ENCODE measurements at places on chromosomes 11 and 22.

DNA sequence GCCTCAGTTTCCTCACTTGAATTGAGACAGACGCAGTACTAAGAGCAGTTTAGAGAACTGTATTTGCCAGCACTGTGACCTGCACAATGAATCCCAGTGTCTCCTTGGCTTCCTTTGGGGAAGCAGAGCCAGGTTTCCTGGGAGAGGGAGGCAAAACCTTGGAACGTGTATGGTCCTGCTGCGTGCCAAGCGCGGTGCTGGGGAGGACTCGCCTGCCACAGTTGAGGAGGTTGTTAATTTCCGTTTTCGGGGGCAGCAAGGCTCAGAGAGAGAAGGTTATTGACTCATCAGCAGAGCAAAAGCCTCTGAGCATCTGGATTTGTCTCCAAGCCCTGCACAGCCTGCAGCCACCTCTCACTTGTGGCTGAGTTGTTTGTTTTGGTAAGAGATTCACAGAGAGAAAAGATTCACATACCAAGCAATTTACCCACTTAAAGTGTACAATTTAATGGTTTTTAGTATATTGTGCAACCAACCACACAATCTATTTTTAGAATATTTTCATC is 10.8 kb downstream of the SYT12 start:
- no peak for DNase-seq

DNA sequence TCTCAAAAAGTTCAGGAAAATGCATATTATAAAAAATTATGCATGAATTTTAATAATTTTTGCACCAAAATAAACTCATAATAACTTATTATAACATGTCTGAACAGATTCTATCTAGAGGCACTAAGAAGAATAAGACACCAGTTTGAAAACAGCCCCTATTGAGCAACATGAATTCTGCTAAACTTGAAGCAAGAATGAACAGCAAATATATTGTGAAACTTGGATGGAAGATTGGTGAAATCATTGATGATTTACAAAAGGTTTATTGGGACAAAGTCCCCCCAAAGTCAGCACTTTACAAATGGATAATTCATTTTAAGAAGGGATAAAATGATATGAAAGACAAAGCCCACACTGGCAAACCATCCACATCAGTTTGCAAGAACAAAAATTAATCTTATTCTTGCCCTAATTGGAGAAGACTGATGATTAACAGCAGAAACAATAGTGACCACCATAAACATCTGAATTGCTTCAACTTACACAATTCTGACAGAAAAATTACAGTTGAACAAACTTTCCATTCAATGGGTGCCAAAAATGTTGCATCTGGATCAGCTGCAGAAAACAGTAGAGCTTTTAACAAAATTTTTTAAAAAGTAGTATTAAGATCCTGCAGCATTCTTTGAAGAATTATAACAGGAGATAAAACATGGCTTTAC is 257.5 kb upstream of the FAT3 start:
- DNase-seq = no peak

- DNase-seq = no peak
Measured at GRCh38 chr11:70060611-70061293, 17.4 kb upstream of the ANO1 start.

GRCh38 chr11:27112946-27113345 is 72.3 kb downstream of the BBOX1 start:
- no peak for DNase-seq

- DNase-seq = no peak
Measured at GRCh38 chr11:121936370-121936769, 179.6 kb downstream of the BLID start.

DNA sequence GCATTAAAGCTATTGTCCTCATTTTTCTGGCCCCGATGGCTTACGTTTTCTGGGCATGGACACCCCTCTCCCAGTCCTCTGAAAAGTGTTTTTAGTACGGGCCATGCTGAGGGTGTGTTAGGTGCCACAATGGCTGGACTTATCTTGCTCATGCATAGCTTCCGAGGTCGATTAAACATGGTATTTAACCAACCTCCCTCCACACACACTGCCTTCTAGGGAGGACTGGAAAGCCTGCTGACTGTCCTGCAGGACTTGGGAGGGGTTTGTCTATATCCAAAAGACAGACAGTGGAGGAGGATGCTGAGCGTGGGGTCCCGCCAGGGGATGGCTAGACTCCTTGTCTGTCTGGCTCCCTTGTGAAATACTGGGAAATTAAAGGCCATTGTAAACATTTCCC is 95.3 kb downstream of the FBXO7 start:
- no peak for DNase-seq

- DNase-seq = no peak
Measured at GRCh38 chr11:118608360-118609227, 1.2 kb downstream of the PHLDB1 start.

DNA sequence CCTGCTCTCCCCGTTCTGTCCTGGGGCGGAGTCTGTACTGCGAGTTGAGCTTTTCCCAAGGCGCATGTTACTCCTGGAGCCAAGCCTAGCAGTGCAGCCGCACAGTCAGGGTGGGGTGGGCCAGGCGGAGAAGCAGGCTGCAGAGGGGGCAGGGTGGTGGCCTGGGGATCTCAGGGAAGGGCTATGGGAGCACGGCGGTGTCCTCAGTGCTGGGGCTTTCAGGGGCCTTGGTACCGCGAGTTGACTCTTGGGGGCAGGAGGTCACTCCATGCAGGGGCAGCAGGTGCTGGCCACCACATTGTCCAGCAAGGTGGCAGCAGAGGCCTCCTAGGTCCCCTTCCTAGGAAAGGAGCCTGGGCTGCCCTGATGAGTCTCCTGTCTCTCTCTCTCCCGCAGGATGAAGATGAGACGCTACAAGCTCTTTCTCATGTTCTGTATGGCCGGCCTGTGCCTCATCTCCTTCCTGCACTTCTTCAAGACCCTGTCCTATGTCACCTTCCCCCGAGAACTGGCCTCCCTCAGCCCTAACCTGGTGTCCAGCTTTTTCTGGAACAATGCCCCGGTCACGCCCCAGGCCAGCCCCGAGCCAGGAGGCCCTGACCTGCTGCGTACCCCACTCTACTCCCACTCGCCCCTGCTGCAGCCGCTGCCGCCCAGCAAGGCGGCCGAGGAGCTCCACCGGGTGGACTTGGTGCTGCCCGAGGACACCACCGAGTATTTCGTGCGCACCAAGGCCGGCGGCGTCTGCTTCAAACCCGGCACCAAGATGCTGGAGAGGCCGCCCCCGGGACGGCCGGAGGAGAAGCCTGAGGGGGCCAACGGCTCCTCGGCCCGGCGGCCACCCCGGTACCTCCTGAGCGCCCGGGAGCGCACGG is 14.9 kb upstream of the MIEF1 start:
- no peak for DNase-seq

DNA sequence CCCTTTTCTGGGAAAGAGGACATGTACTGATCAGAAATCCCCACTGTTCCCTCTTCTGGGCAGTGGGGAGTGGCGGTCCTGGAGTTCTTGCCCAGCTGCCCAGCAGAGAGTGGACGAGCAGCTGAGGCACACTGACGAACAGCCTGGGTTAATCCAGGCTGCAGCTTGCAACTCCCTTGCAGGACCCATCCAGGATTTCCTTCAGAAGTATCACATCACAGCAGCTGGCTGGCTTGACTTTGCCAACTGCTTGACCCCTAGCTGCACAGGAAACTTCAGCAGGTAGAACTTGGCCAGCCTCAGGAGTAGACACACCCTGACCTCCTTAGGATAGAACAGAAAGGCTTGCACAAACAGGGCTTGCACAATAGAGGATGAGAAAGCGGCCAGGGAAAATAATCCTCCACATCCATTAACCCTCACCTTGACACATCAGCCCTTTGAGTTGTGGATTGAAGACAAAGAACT is 27.9 kb upstream of the FZD4 start:
- DNase-seq = no peak

- no peak for DNase-seq
Measured at GRCh38 chr22:38186429-38186828, 4.8 kb upstream of the PLA2G6 start.

- no peak for DNase-seq
Measured at GRCh38 chr11:34188181-34188580, 82.8 kb downstream of the NAT10 start.

DNA sequence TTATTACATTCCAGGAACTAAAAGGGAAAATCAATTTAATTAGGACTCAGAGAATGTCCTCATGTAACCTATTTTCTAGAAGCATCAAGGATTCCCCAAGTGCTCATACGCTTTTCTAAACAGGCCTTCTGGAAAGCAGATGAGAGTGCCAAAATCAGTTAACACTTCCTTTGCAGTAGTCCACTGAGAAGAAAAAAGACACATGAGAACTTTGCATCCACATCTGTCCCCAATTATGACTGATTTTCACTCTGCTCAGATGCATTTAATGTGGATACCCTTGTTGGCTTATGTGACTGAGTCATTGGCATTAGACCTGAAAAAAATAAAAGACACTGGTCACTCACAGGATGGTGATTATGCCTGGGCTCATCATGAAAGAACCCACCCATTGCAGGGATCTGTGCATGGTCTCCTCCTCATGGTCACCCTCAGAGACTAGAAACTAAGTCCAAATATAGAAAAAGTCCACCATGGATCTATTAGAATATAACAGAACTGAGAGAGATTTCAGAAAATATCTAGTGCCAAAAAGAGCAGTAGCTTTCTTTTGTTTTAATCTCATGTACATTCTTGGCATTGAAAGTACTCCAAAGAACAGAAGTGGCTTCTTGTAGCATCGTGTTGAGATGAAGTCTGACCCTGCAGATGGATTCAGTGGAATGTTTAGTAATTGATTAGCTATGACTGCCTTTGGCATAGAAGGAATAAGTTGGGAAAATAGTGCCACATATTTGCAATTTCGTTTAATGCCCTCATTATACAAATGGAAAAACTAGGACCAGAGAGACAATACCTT is 48.8 kb upstream of the FIBIN start:
- DNase-seq = no peak

- peak; percentile 52 for DNase-seq
Measured at GRCh38 chr11:45722144-45722543, 56.7 kb upstream of the CHST1 start.

GRCh38 chr11:47383071-47383470 is 4.7 kb upstream of the SPI1 start:
- no peak for DNase-seq

DNA sequence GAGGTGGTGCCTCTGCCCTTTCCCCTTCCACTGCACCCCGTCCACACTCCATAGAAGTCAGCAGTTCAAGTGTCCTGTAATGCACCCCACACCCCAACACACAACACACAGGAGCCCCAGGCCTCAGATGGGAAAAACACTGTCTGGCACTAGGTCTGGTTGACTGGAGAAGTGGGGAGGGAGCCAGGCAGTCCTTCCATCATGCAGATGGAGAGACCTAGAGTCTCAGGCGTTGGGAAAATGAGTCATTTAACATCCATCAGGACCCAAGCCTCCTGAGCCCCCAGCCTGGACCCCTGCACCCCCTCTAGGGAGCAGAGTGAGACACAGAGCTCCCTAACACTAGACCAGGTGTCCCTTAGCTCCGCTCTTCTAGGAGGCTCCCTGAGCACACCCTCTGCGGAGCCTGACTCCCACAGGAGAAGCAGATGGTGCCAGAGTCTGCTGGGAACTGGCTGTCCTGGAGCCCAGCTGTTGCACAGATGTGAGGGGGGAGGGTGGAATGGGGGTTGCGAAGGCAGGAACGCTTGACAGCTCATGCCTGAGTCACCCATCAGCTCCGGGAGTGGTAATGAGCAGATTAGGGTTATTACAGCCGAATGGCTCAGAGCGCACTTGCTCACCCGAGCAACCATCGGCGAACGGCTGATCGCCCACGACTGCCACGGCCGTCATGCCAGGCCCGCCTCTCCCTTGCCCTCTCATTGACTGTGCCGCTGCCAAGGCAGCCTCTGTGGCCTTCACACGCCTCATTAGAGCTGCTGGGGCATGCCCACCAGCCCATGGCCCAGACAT is 22.1 kb upstream of the SYT7 start:
- DNase-seq = no peak

DNA sequence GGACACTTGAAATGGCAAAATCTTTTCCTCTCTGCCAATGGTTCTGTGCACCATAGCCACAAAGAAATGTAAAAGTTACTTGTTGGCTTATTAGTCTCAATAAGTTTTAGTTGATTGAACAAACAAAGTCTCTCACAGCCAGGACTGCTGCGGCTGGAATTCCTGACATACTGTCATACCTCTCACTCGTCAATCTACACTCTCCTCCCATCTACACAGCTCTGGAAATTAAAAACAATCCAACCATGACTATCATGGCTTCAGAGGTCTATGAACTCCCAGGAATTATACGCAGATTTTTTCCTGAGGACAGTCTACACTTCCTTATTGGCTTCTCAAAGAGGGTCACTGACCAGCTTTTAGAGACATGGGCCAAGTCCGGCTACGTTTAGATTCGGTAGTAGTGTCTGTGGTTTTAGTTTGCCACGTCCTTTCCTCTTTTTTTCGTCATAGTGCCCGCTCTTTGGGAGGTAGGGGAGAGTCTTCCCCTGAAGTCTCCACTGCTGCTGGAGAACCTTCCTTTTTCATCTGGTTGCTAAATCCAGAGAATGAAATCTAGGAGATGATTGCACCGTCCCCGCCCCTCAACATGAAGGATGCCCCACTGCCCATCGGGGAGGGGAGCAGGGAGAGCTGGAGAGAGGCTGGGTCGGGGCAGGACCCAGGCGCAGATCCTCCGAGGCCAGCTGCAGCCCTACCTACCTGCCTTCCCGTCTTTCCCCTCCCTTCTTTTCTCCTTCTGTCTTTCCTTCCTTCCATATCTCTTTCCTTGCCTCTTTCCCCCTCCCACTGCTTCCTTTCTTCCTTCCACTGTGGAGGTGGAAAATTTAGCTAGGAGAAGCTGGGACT is 1.0 kb upstream of the PLEKHB1 start:
- DNase-seq = no peak

DNA sequence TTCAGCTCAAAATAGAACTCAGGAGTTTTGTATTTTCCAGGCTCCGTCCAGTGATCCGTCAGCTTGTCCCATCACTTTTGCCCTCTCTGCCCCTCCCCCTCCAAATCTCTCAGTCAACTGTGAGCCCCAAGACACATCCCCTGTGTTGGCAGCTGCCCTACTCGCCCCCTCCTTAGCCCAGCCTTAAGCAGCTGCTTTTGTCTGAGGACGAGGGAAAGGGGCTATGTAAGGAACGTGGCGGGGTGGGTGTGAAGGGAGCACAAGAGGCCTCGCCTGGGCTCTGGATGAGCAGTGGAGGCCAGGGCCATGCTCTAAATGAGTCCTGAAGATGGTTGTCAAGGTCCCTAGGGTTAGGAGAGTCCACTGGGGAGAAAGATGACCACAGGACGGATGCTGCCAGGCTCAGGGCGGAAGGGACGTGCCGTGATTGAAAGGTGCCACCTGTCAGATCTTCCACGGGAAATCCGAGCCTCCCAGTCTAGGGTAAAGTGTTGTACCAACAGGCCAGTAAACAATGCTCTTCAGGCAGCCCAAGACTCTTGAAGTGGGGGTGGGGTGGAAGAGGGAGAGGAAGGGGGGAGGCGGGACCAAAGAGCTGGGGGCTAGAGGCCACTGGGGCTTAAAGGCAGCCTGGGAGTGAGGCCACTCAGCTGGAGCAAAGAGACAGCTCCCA is at the start of gene SMTNL1:
SMTNL1 (plus strand) TSS at position 649 of the 673 bp plus-strand sequence. CDS start 5,048 bp downstream, outside the sequence.
- no peak for DNase-seq

GRCh38 chr11:78350646-78351165 is 66.9 kb downstream of the GAB2 start:
- DNase-seq = peak; percentile 80

- DNase-seq = peak; percentile 67
Measured at GRCh38 chr11:36292311-36292722, 3.1 kb upstream of the COMMD9 start.

- no peak for DNase-seq
Measured at GRCh38 chr11:108562746-108563581, 30.6 kb downstream of the EXPH5 start.

GRCh38 chr22:43159484-43160178 is 8.3 kb downstream of the TSPO start:
- DNase-seq = peak; percentile 58

Data from SK-MEL-5 (cell line).